ENCODE measurements at places on chromosomes 16 and 17.

GRCh38 chr16:28317040-28317880 lies 24.9 kb downstream of the SBK1 start:
- DNase-seq = peak; percentile 50

GRCh38 chr16:4260360-4260759 lies 12.5 kb downstream of the TFAP4 start:
- no peak for DNase-seq

DNA sequence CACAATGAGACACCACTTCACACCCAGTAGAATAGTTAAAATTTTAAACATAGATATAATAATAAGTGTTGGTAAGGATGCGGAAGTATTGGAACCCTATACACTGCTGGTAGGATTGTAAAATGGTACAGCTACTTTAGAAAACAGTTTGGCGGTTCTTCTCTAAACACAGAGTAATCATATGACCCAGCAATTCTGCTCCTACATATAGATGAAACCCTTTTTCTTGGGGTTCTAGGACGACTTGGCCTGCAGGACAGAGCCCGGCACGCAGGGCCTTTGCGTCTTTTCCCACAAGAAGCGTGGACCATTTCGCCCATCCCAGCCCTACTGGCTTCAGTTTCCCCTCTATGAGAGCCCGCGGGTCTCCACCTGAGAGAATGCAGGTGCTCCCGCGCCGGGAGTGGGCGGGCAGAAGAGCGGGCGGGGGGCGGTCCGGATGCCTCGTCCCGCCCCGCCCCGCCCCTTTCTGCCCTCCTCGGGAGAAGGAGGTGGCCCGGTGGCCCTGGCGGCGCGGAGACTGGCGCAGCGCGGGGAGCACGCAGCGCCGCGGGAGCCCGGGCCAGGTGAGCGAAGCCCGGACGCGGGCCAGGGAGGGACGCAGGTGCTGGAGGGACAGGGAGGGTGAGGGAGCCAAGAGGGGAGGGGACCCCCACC lies at the start of gene SDR42E2:
SDR42E2 (plus strand) TSS at position 508 of the 657 bp plus-strand sequence. CDS start 3,077 bp downstream, outside the sequence.
- DNase-seq = no peak

DNA sequence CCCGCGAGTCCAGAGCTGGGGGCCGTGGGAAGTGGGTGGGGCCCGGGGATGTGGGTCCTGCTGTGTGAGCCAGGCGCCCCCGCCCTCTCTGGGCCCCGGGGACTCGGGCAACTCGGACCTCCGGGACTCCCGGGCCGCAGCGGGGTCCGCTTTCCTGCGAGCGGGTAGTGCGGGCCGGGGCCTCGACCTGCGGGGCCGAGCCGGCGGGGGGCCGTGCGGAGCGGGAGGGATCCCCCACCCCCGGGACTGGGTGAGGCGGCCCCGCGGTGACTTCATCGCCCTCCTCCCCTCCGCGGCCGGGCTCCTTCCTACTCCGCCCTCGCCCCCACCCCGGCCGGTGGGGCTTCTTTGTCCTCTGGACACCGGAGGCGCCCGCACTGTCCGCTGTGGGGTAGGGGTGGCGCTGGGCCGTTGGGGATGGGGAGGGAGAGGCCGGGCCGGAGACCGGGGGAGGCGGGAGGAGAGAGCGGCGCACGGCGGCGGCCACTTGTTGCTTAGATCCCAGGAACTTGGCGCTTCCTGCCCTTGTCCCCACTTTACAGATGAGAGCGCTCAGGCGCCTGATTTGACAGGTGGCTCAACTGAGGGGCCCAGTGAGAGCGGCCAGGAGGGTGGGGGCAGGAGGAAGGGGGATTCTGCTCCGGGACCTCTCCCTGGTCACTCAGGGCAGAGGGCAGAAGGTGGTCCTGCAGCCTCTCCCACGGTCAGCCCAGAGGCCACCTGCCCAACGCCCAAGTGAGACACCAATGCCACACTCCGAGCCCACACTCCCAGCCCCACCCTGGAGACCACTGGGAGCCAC lies 874 bp downstream of the CMTM3 start:
- DNase-seq = peak; percentile 58

- DNase-seq = peak; percentile 65
Measured at GRCh38 chr16:3458278-3458851, 14.9 kb downstream of the NAA60 start.

DNA sequence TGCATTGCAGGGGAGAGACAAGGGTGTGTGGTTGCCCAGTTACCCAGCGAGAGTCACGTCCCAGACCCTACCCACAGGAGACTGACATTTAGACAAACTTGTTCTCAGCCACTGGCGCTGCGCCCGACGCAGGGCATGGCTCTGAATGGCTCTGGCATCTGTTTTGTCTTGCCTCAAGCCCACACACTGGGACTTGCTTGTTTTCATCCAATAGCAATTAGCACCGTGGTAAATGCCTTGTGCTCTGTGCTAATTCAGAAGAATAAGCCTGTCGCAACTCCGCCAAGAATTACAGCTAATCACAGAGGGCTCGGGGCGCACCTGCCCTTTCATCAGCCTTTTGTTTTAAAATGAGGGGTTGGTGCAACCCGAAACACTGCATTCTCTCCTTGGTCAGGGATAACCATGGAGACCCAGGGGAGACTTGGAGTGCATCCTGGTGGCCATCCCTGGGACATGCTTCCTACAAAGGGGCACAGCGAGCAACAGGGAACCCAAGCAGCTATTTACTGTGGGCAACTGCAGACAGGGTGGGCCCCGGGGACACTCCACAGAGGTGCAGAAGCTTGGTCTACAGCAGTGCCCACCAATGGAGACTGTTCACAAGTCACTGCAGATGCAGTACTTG lies 220.6 kb upstream of the ZFHX3 start:
- DNase-seq = peak; percentile 39

DNA sequence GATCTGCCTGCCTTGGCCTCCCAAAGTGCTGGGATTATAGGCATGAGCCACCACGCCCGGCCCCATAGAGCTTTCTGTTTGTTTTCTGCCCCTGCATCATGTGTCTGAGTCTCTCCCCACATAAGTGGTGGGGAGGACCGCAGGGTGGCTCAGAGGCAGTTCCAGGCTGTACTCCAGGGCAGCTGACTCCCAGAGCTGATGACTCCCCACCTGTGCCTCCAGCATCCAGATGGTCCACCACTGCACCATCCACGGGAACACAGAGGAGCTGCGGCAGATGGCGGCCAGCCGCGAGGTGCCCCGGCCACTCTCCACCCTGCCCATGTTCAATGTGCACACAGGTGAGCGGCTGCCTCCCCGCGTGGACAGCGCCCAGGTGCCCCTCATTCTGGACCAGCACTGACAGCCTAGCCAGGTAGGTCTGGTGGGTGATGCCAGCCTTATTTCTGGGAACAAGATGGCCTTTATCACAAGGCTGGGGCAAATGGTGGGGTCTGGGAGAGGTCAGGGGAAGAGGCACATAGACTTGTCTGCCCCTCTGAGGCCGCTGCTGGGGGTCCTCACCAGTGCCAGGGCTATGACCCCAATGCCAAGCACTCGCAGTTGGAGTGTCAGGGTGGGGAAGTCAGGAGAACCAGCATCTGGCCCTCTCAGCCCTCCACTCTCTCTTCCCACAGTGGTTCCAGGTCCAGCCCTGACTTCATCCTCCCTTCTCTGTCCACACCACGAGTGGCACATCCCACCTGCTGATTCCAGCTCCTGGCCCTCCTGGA lies 9.4 kb downstream of the SGCA start:
- DNase-seq = peak; percentile 43

DNA sequence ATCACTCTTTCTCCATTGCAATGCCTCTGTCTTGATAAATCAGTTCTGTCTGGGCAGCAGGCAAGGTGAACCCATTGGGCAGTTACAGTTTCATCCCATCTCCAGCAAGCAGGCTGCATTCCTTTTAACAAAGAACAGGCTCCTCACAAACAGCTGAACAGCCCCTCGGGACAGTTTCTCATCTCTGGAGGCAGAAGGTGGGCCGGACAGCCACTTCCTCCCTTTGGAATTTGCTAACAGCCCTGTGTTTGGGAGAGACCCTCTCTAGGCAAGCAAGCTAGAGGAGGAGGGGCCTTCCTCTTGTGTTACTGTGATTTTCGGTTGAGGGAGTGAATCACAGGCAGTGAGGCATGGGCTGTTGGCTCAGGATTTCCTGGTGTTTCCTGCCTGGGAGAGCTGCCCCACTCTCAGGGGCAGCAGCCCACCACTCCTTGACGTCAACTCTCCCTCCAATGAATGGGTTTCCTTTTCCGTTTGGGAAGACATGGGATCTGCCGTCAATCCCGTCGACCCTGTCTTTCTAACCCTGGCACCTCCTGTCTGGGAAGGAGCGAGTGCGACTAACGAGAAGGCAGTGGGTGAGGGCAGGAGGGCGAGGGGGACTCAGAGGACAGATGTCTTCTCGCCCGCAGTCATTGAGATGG lies 3.7 kb upstream of the PGS1 start:
- peak; percentile 90 for DNase-seq

DNA sequence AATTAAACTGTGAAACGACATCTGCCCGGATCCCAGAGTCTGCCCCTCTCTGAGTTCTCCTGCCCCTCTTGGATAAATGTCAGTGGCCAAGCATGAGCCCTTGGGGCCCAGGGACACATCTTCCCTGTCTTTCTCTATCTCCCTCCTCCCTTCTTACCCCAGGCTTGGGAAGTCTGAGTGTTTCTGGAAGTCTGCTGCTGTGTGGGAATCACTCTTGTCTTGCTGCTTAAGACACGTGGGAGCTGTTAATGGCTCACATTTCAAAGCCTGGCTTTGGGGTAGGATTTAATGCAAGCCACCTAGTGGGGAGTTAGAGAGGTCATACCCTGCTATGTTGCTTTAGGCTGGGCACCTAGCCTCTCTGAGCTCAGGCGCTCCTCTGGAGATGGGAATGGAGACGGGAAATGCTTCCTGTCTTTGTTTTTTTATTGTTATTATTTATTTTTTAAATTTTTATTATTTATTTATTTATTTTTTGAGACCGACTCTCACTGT lies 218.5 kb upstream of the CIBAR2 start:
- peak; percentile 87 for DNase-seq

DNA sequence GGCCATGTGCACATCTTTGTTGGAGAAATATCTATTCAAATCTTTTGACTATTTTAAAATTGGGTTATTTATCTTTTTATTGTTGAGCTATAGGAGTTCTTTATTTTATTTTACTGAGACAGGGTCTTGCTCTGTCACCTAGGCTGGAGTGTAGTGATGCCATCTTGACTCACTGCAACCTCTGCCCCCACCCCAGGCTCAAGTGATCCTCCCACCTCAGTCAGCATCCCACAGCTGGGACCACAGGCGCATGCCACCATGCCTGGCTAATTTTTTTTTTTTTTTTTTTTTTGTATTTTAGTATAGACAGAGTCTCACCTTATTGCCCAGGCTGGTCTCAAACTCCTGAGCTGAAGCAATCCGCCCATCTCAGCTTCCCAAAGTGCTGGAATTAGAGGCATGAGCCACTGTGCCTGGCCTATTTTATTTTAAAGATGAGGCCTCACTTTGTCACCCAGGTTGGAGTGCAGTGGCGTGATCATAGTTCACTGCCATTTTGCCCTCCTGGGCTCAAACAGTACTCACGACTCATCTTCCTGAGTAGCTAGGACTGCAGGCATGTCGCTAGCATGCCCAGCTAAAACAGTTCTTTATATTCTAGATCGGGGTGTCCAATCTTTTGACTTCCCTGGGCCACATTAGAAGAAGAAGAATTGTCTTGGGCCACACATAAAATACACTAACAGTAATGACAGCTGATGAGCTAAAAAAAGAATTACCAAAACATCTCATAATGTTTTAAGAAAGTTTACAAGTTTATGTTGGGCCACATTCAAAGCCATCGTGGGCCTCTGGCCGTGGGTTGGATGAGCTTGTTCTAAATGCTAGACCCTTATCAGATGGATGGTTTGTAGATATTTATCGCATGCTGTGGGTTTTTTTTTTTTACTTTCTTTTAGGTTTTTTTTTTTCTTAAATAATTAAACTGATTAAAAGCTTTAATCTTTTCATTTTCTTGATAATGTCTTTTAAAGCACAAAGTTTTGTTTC lies 13.7 kb downstream of the TENT4B start:
- peak; percentile 42 for DNase-seq

- peak; percentile 80 for DNase-seq
Measured at GRCh38 chr16:57736419-57737351, 1.1 kb downstream of the KATNB1 start.

GRCh38 chr17:63954402-63955063 lies 18.2 kb downstream of the SCN4A start:
- no peak for DNase-seq

GRCh38 chr17:7405350-7406234 lies 1.7 kb upstream of the TMEM256 start:
- no peak for DNase-seq

GRCh38 chr16:57522960-57523359 lies 13.4 kb downstream of the CCDC102A start:
- no peak for DNase-seq

- DNase-seq = no peak
Measured at GRCh38 chr16:66079671-66080334, 286.7 kb upstream of the CDH5 start.

GRCh38 chr16:4351880-4352279 lies 759 bp upstream of the PAM16 start:
- DNase-seq = peak; percentile 89

- DNase-seq = no peak
Measured at GRCh38 chr16:47694543-47694942, 233.4 kb downstream of the PHKB start.

- DNase-seq = no peak
Measured at GRCh38 chr16:35134471-35134870, 1675.1 kb downstream of the TP53TG3F start.

DNA sequence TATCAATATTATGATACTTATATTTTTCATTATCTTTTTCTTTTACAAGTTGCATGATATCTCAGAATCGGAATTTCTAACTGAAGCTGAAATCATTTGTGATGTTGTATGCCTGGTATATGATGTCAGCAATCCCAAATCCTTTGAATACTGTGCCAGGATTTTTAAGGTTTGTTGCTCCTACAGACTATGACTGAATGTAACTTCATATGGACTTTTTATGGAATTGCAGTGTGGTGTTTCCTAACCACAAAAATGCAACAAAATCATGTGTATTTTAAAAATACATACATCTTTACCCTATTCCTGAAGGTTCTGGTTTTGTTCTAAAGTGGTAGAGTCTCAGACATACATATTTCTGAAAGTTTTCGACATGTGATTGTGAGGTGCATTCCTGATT lies 58.8 kb upstream of the RHBDL3 start:
- DNase-seq = peak; percentile 70

- no peak for DNase-seq
Measured at GRCh38 chr17:78387977-78388941, 9.8 kb downstream of the PGS1 start.

- no peak for DNase-seq
Measured at GRCh38 chr17:67216578-67217320, 28.2 kb downstream of the HELZ start.

- DNase-seq = peak; percentile 90
Measured at GRCh38 chr17:7241783-7242716, at the start of gene GABARAP. GABARAP (minus strand) TSS chr17:7242449; CDS start chr17:7242330, 119 bp downstream.

DNA sequence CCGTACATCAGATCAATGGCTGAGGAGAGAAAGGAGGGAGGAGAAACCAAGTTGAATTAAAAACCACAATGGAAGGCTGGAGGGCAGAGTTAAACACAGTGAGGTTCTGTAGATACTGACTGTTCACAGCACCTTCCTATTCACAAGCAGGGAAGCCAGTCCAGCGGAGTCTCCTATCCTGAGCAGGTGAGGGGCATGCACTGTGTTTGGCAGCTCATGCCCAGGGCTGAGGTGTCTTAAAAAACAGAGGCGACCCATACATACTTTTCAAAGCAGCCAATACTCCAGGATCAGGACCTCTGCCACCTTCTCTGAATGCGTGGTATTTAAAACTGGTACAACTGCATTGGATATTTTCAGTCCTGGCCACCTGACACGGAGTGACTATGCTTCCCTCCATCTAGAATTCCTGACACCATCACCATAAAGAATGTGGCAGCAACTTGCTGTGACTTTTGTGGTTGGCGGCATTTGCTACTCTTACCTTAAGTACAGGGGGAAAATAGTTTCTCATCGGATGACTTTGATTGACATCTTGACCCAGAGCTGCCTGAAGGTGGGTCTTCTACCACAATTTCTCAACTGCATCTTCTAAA lies 21.5 kb downstream of the USP22 start:
- DNase-seq = no peak

- peak; percentile 37 for DNase-seq
Measured at GRCh38 chr17:19533718-19534561, at the start of gene SLC47A1. SLC47A1 (plus strand) TSS chr17:19533854; CDS start chr17:19533940, 86 bp downstream.

All from fibroblast of skin of back (primary cell).